ENCODE measurements at places on chromosomes 3 and 15.

GRCh38 chr3:36965440-36965839, 20.6 kb upstream of the TRANK1 start:
- DNase-seq = no peak

GRCh38 chr3:197149-197827, 725 bp downstream of the CHL1 start:
- DNase-seq = no peak

DNA sequence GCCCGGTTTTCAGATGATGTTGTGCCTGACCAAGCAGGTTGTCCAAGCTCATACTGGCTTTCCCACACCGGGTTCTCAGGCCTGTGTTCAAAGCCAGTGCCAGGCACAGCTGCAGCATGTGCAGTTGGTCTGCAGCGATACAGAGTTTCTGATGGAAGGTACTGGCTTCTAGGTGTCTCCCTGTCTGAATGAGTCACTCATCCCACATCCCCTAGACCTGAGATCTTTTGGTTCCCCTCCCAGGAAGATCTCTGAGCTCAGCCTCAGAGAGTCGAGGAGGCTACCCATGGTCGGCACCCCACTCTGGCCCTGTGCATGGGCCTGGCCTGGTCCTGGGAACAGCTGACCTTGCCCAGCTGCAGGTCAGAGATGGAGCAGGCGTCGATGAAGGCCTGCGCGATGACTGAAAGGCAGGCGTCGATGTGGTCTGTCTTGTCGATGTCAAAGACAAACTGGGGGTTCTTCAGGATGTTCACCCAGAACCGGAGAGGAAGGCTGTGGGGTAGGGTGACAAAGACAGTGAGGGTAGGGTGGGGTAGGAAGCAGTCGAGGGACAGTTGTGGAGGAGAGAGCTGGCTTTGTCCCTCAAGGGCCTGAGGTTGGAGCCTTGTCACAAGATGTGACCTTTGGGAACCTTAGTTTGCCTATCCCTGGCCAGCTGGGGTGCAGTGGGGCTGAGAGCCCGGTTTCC, 15.3 kb downstream of the H1-8 start:
- DNase-seq = no peak

DNA sequence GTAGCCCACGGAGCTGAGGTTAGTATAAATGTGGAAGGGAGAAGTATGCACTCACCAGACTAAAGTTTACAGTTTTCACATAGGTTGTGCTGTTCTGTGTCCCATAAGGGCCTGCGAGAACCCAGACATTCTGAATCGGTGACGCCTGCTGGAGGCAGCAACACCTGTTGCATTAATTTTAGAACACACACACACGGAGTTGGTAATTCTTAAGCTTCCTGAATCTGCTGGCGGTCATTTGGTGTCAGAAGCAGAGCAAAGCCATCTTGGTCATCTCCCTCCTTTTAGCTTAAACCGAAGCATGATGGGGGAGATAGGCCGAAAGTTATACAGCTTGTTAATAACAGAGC, 41.1 kb upstream of the AP3B2 start:
- DNase-seq = no peak

DNA sequence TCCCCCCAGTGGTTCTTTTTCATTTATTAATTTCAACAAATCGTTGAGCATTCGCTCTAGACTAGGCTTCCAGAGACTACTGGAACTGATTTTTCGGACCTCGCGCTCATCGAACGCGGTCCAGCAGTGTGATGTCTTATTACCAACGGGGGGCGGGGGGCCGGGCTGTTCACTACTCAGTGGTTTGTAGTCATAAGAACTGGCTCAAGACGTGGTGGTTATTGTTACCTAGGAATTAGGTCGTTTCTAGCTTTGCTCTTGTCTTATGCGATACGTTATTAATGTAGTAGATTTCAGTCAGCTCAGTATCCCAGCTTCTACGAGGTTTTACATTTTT, 858 bp downstream of the RBM5 start:
- DNase-seq = no peak

- DNase-seq = no peak
These were observed 47.1 kb upstream of the CADPS start for GRCh38 chr3:62922326-62922725.

DNA sequence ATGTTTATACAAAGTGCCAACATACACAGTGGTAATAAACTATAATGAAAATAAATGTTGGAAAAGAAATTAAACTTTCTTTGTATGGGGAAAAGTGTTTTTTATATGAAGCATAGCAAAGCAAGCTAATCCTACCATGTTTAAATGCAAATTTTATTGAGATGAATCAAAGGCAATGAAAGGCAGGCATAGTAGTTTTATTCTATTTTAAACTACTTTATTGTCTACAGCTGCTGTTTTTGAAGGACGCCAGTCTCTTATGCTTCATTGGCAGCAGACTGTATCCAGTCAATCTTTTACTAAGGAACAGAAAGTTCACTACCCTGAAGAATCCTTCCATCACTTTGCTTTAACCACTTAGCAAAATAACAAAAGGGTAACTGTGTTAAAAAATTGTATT, 761.0 kb downstream of the ROBO2 start:
- DNase-seq = no peak

DNA sequence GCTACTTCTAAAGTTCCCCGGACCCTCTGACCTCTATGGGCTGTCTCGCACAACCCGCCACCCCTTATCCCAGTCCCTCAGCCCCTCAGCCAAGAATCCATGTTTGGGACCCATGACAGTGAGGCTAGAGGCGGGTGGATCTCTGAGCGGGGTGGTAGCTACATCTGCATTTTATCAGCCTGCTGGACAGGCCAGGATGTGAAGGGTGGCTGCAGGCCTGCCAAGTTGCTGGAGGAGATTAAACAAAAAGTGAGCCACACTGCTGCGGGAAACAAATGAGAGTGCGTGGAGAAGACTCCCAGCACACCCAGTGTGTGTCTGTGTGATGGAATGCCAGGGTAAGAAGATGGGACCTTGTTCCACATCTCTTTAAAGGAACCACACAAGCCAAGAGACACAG, 51.1 kb upstream of the SPATA12 start:
- no peak for DNase-seq

GRCh38 chr15:98412852-98413251, 235.5 kb upstream of the IGF1R start:
- no peak for DNase-seq

GRCh38 chr3:169146179-169146665, 517.3 kb downstream of the MECOM start:
- peak; percentile 73 for DNase-seq

DNA sequence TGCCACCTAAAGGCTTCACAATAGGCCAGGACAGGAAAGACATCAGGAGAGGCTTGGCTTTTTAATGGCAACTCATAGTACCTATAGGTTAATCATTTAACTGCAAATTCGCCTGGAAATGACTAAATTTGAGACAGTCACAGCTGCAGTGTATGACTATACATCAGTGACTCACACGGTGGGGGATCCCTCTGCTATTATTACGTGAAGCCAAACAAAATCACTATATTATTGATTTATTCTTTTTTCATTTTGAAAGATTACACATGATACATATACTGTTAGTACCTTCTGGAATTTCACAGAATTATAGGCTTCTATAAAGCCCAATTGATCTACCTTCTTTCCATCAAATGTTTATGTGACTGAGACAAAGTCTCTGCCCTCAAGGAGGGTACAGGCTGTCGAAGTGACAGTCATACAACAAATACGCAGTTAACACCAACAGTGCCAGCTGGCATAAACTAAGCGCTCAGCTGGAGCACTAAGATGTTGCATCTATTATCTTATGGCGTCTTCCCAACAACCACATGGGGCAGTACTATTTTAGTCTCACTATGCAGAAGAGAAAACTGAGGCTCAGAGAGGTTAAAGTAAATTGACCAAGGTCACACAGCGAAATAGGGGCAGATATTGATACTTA, 82.0 kb upstream of the LMOD3 start:
- DNase-seq = no peak

DNA sequence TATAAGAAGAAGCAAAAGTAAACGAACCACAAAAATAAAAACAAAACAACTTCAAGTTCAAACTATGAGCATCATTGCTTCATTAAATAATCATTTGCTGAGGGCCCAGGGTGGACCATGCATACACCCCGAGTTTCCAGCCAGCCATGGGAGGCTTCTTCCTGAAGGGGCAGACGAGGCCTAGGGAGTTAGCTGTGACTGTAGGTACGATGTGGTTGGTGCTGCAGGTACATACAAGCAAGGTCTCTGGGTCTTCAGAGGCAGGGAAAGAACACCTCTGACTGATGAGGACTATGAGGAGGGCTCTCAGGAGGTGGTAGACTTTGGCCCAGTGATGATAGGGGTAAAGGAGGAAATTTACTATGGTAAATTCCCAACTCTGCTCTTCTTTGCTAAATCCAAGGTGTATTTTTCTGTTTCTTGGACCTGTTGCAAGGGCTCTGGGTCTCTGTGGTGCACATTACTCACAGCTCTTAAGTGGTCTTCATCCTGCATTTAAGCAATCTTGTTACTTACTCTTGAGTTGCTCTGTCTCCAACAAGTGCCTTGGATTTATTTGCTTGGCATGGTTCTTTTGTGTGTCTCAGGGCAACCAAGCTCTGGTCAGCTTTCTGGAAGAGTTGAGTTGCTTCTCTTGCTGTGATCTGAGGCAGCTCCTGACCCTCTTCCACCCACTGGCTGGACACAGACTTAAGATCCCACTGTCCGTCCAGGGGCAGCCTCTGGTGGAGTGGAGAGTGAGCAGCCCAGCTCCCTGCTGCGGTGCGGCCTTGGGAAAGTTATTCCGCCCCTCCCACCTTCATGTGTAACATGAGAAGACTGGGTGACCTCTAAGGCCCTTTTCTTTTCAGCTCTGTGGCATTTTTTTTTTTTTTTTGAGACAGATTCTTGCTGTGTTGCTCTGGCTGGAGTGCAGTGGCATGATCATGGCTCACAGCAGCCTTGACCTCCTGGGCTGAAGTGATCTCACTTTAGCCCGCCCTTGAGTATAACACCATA, 56.1 kb upstream of the KIF23 start:
- no peak for DNase-seq

DNA sequence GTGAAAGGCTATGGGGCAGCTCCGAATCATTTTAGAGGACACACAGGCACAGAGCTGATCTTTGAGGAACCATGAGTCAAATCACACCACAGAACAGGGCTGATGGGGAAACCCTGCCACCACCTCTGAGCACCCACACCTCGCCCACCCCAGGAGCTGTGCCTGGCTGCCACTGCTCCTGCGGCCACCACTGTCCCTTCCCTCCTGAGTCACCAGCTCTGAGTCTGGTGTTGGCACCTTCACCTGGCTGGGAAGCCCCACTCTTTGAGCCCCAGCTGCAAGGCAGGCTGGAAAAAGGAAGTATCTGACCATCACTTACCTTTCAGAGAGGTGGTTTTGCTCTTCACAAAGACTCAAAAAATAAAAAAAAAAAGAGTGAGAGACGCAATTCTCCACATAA, 63.6 kb upstream of the MEF2A start:
- no peak for DNase-seq

GRCh38 chr3:134620476-134621115, 30.2 kb downstream of the KY start:
- DNase-seq = no peak

GRCh38 chr3:33196538-33196937, 22.1 kb downstream of the SUSD5 start:
- no peak for DNase-seq

DNA sequence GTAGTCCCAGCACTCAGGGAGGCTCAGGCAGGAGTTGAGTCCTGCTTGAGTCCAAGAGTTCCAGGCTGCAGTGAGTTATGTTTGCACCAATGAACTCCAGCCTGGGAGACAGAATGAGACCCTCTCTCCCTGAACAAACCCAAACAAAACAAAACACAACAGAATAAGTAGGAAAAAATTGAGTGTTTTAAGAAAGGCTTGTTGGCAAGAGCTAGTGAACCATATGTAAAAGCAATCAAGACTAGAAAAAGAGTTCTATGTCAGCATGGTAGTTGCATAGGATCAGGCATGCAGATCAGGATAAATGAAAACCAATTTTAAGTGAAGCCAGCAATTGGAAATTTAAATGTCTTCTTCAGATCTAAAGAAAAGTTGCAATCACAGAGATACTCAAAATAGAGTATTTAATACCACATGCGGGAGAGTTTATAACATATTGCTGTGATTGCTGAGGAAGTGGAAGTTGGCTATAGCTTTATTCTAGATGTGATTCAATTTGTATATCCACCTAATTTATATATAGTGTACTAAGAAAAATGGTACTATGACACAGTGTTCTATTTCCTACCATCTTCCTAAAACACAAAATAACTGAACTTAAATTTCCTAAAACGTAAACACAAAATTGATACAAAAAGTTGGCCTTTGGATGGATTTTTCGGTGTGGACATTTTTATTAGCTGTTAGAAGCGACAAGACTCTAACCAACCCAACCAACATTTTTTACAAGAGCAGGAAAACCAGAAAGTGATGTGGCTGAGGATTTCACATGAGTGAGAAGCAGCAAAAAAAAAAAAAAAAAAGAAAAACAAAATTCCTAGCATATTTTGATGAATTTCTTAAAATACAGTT, 101.9 kb upstream of the ROBO1 start:
- DNase-seq = no peak

DNA sequence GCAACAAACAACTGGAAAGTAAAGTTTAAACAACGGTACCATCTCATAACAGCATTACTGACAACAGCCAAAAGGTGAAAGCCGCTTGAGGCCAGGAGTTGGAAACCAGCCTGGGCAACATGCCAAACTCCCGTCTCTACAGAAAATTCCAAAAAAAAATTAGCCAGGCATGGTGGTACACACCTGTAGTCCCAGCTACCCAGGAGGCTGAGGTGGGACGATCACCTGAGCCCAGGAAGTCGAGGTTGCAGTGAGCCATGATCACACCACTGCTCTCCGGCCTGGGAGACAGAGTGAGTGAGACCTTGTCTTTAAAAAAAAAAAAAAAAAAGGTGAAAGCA, 4.4 kb downstream of the TNK2 start:
- no peak for DNase-seq

DNA sequence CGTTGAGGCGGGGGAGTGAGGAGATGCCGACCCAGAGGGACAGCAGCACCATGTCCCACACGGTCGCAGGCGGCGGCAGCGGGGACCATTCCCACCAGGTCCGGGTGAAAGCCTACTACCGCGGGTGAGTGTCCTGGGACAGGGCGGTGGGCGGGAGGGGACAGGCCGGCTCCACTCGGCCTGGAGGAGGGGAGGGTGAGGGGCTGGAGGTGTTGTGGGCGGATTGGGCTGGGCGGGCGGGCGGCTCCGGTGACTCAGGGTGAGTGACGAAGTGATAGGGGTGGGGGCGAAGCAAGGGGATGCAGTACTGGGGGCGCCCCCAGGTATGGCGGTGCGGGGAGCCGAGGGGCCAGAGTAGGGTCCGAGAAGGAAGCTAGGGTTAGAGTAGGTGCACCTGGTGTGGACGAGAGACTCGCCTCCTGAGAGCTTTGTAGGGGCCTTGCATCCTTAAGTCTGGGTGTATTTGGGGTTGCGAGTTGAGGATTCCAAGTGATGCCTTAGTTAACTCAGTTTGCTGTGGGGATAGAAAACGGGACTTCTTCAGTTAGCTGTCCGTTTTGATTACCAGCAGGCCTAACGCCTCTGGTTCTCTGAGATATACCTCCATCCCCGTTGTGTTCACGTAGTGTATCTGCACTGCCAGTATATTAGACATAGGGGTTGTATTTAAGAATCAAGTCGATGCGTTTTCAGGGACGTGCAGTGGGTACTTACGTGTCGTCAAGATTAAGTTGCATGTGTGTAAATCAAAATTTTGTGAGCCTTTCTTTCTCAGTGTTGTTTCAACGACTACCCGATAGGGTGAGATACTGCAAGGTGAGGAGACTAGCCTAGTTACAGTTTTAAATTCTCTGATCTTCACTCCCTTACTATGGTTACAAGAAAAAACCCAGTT, 670 bp downstream of the PRKCI start:
- DNase-seq = peak; percentile 43

GRCh38 chr15:96747291-96747690, 416.8 kb downstream of the NR2F2 start:
- DNase-seq = no peak

GRCh38 chr3:61154457-61155198, 96.6 kb downstream of the FHIT start:
- DNase-seq = no peak
